ENCODE measurements at places on chromosomes 12 and 14.

- DNase-seq: no peak
Observed at GRCh38 chr14:33120966-33121365, 182.3 kb downstream of the NPAS3 start.

DNA sequence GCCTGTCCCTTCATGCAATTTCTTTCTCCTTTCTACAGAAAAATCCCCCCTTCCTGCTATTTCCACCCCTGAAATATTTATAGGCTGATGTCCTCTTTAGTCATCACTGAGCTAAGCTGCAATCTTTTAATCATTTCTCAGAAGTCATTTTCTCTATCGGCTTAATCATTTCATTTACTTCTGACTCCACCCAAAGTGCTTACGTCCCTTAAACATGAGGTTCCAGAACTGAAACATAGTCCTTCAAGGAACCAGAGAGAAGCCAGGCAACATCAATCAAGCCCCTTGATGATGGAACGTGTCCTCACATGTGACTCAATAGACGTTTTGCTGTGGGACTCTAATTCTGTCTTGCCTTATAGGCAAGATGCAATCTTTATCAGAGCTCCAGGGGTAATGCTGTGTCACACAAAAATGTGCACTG lies 148.7 kb upstream of the KRR1 start:
- no peak for DNase-seq

GRCh38 chr12:65432114-65432513 lies 153.6 kb downstream of the MSRB3 start:
- DNase-seq: no peak

GRCh38 chr12:5965950-5966383 lies 20.9 kb upstream of the ANO2 start:
- DNase-seq: peak; percentile 11

- DNase-seq: no peak
Observed at GRCh38 chr14:55546212-55546874, 33.7 kb upstream of the KTN1 start.

DNA sequence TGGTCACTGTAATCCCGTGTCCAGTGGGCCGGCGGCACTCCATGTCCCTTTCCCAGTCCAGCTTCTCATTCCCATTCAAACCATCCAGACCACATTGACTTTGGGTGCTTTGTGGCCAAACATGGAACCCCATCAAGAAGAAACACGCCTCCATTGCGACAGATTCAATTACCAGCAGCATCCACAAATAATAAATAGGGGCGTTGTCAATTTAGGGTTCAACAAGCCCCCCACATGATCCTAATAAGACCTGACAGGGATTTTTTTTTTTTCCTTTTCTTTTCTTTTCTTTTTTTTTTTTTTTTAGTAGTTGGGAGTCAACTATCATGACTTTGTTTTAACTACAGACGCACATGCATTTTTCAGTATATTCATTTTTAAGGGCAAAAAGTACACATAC lies 149.4 kb downstream of the DICER1 start:
- no peak for DNase-seq

Data from amygdala (tissue), 56 donors.